CD8-positive, alpha-beta memory T cell (primary cell): ENCODE measurements at places on chromosomes 16 and 17. TPM values are rescaled to one million over a fixed set of nuclear protein-coding genes. Genes with fewer than 3 reads are reported as not detected.
A peak's percentile ranks its signal among the peaks of the same experiment; 100 is the strongest.

CLEC3A gene
- not detected for total RNA-seq

DNA sequence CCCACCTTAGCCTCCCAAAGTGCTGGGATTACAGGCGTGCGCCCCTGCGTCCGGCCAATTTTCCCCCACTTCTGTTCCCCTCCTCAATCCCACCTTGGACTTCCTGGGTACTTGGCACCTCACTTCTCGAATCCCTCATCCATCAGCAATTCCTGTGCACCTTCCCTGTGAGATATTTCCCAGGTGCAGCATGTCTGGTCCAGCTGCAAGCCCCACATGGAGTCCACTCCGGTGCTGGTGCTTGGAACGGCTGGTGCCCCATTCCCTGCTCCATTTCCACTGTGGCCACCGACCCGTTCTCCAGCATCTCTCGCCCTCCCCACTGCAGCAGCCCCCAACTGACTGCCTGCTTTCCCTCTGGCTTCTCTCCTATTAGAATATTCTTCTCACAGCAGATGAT is 35.3 kb downstream of the NOL11 start:
- no peak for DNase-seq

DNA sequence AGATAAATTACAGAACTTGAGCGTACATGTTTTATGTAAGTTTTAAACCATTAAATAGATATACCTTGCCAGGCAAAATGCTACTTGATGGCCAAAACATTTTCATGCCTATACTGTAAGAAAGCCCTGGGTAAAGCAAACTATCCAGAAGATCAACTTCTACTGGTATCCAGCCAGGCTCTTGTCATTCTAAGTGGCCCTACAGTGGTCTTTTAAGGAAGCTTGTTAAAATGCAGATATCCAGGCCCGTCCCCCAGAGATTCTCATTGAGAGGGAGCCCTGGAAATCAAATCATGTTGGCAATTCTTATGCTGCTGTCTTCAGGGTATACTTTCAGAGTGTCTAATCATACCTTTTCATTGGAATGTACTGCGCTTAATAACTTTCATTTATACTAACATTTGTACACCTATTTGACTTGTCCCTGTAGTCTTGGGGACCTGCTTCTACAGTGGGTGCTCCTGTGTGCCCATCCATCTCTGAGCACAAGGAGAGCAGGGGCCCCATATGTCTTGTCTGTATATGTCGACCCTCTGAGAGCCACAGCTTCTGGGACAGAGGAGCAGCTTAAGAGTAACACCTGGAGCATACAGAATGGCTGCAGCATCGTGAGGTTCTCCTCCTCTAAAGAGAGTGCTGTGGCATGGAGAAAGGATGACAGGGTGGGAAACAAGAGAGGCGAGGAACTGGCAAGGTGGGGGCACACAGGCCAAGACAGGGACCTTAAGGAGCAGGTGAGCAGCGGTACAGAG is 43.6 kb upstream of the ANKFY1 start:
- no peak for DNase-seq

DNA sequence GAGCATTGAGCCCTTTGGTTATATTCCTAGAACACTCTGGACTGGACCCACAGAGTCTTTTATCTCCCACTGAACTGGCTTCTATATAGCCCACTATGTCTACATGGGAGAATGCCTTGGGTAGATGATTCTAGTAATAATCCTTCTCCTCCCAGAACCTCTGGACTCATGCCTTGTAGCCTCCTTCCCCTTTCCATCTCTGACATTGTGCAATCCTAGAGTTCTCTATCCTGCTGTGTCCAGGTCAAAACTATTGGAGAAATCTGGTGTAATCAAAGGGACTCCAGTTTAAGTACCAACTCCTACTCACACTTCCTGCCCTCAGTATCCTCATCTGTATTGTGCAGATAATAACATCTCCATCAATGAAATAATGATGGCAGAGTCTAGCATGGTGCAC is 9.1 kb downstream of the RCVRN start:
- DNase-seq = no peak

HGS gene
- 122 TPM for total RNA-seq

DNA sequence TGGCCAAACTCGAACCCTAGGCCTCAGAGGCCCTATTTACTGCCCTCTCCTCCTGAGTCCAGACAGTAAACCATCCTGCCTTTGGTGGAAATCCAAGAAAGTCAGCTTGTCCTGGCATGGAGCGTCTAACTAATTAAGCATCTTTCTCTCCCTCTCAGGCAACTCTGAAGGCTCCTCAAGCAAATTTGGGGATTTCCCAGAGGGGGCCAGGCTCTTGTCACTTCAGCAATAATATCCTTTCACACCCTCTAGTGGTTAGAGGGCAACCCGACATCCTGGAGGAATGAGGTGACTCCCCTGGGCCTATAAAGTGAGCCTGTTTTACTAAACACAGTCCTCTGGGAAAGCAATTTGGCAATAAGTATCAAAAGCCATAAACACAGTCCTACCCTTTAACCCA is 60.4 kb downstream of the NOG start:
- DNase-seq = peak; percentile 30

DNA sequence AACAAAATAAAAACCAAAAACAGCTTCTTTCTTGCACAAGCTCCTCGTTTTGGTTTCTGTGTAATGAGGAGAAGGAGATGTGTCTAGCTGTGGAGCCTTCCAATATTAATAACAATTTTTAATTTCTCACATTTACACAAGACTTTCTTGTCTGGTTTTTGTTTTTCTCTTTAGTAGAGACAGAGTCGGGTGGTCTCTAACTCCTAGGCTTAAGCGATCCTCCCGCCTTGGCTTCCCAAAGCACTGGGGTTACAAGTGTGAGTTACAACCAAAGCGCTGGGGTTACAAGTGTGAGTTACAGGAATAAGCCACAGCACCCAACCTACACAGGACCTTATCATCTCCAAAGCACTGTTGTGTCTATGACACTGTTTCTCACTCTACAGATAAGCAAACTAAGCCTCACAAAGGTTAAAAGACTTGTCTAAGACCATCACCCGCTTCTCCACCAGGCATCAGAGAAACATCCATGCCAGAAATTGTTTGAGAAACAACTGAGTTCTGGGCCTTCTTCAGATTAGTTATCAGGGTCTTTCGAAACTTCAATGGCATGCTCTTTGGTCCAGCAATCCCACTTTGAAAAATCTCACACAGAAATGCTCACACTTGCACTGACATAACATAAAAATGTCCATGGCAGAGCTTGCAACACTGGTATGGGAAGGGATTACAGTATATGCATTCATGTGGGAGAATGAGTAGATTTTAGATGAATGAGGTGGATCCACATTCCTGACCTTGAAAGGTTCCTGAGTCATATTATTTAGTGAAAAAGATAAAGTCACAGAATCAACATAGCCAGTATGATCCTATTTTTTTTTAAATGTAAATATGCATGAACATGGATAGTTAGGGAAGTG is 3.9 kb downstream of the ABAT start:
- no peak for DNase-seq

HLF gene
- total RNA-seq = 0.81 TPM

DNA sequence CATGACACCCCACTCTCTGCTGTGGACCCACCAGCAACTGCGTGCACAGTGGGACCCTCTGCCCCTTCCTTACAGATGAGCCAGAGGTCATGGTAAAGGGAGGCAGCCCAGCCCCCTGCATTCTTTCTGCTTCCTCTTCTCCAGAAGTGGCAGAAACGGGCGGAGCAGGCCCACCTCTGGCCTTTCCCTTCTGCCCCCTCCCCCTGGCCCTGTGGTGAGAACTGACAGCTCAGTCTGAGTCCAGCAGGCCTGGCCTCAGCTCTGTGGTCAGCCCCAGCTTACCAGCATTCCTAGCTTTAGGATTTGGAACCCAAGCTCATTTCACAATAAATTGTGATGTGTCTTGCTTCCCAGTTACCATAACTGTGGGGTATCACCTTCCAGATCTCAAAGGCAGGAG is 4.8 kb upstream of the ANKRD11 start:
- DNase-seq = no peak

DNA sequence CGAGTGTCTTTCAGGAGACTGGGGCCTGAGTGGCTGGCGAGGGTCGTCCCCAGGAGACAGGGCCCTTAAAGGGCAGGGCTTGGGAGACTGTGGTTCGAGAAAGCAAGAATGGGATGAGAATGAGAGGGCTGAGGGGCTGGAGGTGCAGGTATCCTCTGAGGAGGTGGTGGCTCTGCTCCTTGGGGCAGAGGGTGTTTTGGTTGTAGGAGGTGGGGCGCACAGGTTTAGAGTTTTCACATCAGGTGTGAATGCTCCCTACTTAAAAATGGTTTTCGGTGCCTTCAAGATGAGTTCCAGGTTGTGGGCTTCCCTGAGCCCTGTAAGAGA is 430 bp downstream of the BCAS3 start:
- DNase-seq = no peak

DNA sequence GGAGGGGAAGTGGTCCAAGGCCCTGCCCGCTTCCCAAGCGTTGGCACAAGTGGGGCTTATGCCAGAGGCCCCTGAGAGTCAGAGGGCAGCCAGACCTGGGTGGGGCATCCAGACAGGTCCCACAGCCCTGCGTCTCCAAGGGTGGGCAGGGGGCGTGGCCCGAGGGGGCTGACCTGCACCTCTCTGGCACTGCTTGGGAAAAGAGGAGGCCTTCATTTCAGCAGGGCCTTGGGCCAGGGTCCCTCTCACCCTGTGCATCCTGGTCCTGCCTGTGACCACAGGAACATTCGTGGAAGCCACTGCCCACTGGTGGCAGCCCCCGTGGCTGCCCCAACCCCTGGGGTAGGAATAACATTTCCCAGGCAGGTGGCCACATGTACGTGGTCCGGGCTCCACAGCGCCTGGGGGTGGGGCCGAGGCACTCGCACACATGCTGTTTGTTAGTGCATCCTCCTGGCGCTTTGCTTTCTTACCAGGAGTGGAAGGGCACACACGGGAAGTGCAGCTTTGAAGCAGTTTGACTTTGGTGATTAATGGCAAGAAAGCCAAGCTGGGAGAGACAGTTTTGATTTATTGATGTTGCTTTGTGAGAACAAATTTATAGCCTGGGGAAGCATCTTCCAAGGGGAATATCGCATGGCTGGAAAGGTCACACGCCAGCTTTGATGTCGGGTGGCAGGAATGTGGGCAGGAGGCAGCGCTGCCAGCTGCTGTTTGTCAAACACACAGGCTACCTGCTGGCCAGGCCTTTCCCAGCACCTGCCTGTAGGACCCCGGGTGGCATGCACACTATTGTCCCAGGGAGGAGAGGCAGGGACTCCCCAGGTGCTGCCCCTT is 4.3 kb downstream of the CENPX start:
- no peak for DNase-seq

- DNase-seq = no peak
These were observed 20.4 kb downstream of the GPR139 start for GRCh38 chr16:20053336-20053735.

- DNase-seq = peak; percentile 61
These were observed 40.7 kb upstream of the ANKFY1 start for GRCh38 chr17:4304417-4305027.

DNA sequence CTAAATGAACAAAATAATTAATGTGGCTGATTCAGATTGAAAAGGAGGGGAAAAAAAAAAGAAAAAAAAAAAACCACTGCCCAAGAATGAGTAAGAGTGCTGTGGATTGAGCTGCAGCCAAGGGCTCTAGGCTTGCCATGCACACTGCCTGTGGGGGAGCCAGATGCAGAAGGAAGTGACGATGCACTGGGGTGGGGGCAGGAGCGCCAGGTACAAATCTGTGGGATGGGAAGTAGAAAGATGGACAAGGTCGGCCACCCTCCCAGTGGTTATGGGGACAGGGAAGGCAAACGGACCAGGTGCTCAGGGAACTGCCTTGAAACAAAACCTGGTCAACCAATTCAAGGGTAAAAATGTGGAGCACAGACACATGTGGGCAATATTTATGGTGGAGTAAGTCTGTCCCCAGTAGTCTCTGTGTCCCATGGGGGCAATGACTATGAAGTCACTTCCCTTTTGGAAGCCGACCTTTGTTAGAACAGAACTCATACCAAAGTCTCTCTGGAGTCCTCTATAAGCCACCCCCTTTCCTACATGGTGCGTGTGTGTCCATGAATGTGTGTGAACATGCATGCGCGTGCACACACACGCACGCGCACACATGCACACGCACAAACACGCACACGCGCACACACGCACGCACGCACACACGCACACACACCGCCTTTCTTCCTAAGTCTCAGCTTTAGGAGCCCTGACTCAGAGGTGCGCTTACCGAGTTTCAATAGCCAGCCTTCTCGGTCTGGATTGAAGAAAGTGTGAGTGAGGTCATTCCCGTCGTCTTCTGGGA is 84.3 kb downstream of the CYTH1 start:
- no peak for DNase-seq

GRCh38 chr16:27925612-27926011 is 137.9 kb downstream of the GSG1L start:
- no peak for DNase-seq
